ENCODE measurements at places on chromosomes 4 and X. TPM values are rescaled to one million over a fixed set of nuclear protein-coding genes. Genes with fewer than 3 reads are reported as not detected.

GRCh38 chr4:102531462-102531861, 30.3 kb downstream of the NFKB1 start:
- H3K4me1 ChIP-seq: peaks cover 11% of the 10 kb centered on the region
- H3K27me3 ChIP-seq: no peaks in the 10 kb centered on the region

DNA sequence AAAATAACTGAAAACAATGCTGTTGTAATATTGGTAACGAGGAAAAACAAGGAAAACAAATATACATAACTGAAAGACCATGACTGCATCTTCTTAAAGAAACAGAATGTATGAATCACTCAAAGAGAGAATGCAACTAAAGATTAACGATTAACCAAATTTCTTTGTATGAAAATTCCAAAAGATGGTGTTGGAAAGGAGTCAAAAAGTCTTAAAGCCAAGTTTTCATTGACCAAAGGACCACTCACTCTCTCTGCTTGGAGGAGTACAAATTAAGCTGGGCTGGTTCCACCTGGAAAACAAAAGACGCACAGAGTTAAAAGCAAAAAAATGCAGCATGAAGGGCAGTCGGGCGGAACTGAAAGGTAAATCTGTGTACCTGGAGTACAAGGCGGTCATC, 1.8 kb downstream of the DCAF12L1 start:
- H3K4me1 ChIP-seq: no peaks in the 10 kb centered on the region
- no peak for DNase-seq
- no peaks in the 10 kb centered on the region for H3K27me3 ChIP-seq
- no peak overlapping the region for H3K4me3 ChIP-seq

DNA sequence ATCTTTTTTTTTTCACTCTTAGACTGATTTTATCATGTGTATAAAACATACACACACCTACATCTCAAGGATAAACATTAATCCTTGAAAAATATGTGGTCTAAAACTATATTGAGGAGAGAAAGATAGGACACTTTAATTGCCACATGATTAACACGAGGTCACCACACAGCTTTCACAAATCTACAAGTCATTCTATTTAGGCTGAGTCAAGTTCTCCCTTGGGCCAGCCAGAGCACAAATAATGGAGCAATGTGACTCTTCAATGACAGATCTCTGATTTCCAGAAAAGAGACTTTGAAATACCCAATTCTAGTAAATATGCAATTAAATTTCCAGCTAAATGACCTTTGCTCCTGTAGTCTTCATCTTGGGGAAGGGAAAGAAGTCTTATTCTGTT, 12.9 kb upstream of the ADH4 start:
- no peaks in the 10 kb centered on the region for H3K36me3 ChIP-seq
- no peaks in the 10 kb centered on the region for H3K27me3 ChIP-seq
- H3K4me3 ChIP-seq: no peak overlapping the region

GRCh38 chr4:20326977-20327376, 75.3 kb downstream of the SLIT2 start:
- no peaks in the 10 kb centered on the region for H3K36me3 ChIP-seq
- no peaks in the 10 kb centered on the region for H3K4me1 ChIP-seq
- H3K27ac ChIP-seq: no peak overlapping the region

DNA sequence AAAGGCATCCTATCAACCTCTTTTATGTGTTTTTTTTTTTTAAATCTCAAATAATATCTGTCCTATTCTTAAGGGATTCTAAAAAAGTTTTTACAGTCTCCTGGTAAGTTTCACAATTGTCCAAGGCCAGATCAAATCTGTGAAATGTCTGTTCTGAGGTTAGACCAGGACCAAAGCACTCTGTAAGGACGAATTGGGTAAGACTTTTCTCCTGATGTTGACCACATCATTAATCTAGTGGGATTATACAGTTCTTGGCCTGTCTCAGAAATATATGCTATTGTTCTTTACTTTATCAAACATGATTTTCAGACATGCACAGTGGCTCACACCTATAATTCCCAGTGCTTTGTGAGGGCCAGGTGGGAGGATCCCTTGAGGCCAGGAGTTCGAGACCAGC, 45.8 kb upstream of the TMEM131L start:
- no peaks in the 10 kb centered on the region for H3K27me3 ChIP-seq
- no peak for DNase-seq
- no peak overlapping the region for H3K4me3 ChIP-seq
- no peaks in the 10 kb centered on the region for H3K4me1 ChIP-seq
- no peak overlapping the region for H3K27ac ChIP-seq

GRCh38 chrX:21479695-21480270, 105.6 kb downstream of the CNKSR2 start:
- no peak overlapping the region for H3K27ac ChIP-seq
- no peak for DNase-seq
- no peaks in the 10 kb centered on the region for H3K4me1 ChIP-seq
- no peak overlapping the region for H3K4me3 ChIP-seq

DNA sequence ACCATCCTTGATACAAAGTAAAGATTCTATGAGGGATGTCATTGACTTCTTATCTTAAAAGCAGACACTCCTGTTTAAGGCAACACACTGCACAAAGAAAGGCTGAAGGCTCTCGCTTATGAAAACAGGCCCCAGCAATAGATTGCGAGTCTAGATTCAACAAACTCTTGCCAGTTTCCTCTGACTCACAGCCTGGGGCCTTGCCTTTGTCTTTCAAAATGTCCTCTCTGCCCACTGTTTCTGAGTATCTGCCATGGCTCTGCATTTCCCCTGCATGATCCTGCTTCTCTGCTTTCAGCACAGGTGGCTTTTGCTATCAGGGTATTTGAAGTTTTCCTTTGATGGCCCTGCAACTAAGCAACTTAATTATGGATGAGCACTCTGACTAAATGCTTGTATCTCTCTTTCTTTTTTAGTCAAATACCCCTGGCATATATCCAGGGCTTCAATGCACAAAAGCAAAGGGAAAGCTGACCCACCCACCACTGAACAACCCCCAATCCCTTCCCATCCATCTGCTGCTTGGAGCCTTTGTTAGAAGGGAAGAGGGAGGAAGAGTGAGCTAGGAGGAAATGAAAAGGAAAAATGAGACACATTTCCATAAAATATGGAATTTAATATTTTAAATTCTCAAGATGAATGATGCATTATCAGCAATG, 32.2 kb downstream of the NDP start:
- no peak overlapping the region for H3K27ac ChIP-seq
- H3K36me3 ChIP-seq: no peaks in the 10 kb centered on the region
- H3K4me3 ChIP-seq: no peak overlapping the region
- no peak for DNase-seq

SUPT20HL2 gene
- total RNA-seq: not detected

GRCh38 chr4:118281611-118282442, 71.0 kb downstream of the PRSS12 start:
- DNase-seq: no peak
- H3K4me1 ChIP-seq: peaks cover 20% of the 10 kb centered on the region

GRCh38 chr4:103091601-103092223, 7.9 kb downstream of the BDH2 start:
- no peak overlapping the region for H3K27ac ChIP-seq
- no peaks in the 10 kb centered on the region for H3K4me1 ChIP-seq
- no peak for DNase-seq
- H3K4me3 ChIP-seq: no peak overlapping the region
- peaks cover 33% of the 10 kb centered on the region for H3K36me3 ChIP-seq
- H3K27me3 ChIP-seq: no peaks in the 10 kb centered on the region

GRCh38 chr4:56701161-56701480, 20.0 kb upstream of the HOPX start:
- no peak overlapping the region for H3K27ac ChIP-seq
- DNase-seq: no peak
- no peaks in the 10 kb centered on the region for H3K36me3 ChIP-seq
- no peaks in the 10 kb centered on the region for H3K4me1 ChIP-seq
- no peak overlapping the region for H3K4me3 ChIP-seq
- H3K27me3 ChIP-seq: no peaks in the 10 kb centered on the region

MAGEE2 gene
- total RNA-seq: not detected

CCNA2 gene
- total RNA-seq: 2.1 TPM

SLC10A4 gene
- 0.72 TPM for total RNA-seq

LIN54 gene
- 11.0 TPM for total RNA-seq

USP38 gene
- 30.1 TPM for total RNA-seq

- H3K4me3 ChIP-seq: no peak overlapping the region
- H3K27me3 ChIP-seq: no peaks in the 10 kb centered on the region
- no peak overlapping the region for H3K27ac ChIP-seq
- no peaks in the 10 kb centered on the region for H3K36me3 ChIP-seq
Measured at GRCh38 chr4:37792241-37792640, 34.2 kb upstream of the PGM2 start.

DNA sequence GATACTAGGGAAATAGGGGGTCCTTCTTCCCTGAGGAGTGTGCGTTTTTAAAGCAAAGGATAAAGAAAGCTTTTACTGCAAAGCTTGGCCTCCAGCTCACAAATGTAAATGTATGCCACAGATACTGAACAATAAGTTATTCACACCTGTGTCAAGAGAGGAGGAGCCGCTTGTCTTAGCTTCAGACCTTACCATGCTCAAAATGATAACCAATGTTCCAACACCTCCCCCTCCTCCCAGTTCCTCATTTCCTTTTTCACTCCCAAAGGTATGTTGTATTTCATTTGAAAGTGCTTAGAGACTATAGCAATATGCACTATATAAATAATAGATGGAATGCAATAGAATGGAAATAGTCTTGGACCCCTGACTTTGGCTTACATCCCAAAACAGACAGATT, 47.0 kb upstream of the RAPGEF2 start:
- no peaks in the 10 kb centered on the region for H3K4me1 ChIP-seq
- no peaks in the 10 kb centered on the region for H3K36me3 ChIP-seq
- no peaks in the 10 kb centered on the region for H3K27me3 ChIP-seq
- H3K4me3 ChIP-seq: no peak overlapping the region
- DNase-seq: no peak

IQSEC2 gene
- total RNA-seq: 28.7 TPM

TEC gene
- 12.6 TPM for total RNA-seq

GAGE2A gene
- 0.71 TPM for total RNA-seq

DNA sequence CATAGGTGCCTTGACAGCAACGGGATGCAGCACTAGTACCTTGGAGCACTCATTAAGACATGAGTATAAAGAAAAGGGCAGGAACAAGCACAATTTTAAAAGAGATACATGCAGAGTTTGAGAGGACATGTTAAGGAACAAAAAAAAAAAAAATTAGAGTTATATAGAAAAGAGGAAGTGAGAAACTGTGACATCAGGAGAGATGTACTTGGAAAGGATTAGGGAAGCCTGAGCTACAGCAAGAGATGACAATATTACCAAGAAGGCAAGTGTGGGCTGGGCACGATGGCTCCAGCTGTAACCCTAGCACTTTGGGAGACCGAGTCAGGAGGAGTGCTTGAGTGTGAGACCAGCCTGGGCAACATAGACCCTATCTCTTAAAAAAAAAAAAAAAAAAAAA, 37.4 kb downstream of the GPR143 start:
- no peak for DNase-seq
- no peaks in the 10 kb centered on the region for H3K27me3 ChIP-seq
- no peaks in the 10 kb centered on the region for H3K4me1 ChIP-seq
- no peaks in the 10 kb centered on the region for H3K36me3 ChIP-seq
- H3K4me3 ChIP-seq: no peak overlapping the region

DNA sequence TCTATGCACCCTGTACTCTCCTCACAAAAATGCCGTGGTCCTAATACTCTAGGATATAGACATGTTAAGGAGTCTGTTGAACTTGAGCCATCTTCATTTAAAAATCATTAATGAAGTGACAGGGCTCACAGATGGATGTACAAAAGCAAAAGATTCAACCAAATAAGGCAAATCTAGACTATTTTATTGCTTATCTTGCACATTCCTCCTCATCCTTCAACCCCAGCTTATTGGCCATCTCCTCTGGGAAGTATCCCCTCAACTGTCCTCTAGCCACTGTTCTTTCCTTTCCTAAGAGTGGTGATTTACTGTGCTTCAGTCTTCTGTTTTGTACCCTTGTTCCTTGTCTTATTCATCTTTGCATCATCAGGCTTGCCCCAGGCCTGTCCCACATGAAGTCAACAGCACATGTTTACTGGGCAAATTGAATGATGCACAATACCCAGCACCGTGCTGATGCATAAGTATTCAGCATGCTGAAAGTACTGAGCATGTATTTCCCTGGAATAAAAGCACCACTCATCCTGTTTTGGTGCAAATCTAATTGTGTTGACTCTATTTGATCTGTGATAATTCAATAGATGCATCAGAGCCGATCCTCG, 287.3 kb upstream of the CLNK start:
- H3K36me3 ChIP-seq: no peaks in the 10 kb centered on the region
- H3K4me1 ChIP-seq: no peaks in the 10 kb centered on the region
- H3K4me3 ChIP-seq: no peak overlapping the region
- H3K27ac ChIP-seq: no peak overlapping the region
- H3K27me3 ChIP-seq: no peaks in the 10 kb centered on the region

Measured in upper lobe of left lung (tissue), 6 donors.